ENCODE measurements at places on chromosomes 16 and 17.

GRCh38 chr17:76385892-76386786 lies 1.7 kb downstream of the SPHK1 start:
- no peak for DNase-seq

DNA sequence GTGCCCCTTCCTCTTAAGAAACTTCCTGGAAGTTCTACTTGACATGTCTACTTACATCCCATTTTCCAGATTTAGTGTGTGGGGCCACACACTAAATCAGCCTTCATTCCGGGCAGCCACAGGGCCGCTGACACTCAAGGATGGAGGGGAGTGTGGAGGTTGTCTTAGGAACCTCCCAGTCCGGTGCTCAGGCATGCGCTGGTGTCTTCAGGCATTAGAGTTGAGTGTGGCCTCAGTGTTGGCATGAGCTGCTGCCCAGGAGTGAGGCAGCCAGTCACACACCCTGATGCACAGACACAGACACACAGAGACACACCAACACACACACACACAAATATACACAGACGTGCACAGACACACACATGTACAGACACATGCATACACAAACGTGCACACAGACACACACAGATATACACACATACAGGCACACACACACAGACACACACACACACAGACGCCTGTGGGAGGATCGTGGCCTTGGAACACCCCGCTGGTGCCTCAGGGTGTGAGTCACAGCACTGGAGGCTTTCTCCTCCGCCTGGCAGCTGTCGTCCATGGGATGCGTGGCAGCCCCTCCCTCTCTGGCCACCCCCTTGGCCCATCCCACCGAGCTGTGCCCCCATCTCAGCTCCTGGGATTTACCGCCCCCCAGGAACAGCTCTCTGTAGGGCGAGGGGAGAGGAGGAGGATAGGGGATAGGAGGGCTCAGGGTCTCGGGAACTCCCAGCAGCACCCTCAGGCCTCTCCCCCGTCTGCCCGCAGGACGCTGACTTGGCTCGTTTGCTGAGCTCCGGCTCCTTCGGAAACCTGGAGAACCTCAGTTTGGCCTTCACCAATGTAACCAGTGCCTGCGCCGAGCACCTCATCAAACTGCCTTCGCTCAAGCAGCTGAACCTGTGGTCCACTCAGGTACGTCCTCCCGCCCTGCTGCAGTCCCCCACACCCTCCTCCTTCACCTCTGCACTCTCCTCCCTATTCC lies 75.6 kb upstream of the PLCG2 start:
- DNase-seq = no peak

GRCh38 chr17:44467108-44467507 lies 36.1 kb downstream of the GPATCH8 start:
- no peak for DNase-seq

- DNase-seq = no peak
Observed at GRCh38 chr17:30600830-30601494, 123.8 kb downstream of the GOSR1 start.

- DNase-seq = no peak
Observed at GRCh38 chr16:28580726-28581315, 16.0 kb downstream of the SULT1A2 start.

DNA sequence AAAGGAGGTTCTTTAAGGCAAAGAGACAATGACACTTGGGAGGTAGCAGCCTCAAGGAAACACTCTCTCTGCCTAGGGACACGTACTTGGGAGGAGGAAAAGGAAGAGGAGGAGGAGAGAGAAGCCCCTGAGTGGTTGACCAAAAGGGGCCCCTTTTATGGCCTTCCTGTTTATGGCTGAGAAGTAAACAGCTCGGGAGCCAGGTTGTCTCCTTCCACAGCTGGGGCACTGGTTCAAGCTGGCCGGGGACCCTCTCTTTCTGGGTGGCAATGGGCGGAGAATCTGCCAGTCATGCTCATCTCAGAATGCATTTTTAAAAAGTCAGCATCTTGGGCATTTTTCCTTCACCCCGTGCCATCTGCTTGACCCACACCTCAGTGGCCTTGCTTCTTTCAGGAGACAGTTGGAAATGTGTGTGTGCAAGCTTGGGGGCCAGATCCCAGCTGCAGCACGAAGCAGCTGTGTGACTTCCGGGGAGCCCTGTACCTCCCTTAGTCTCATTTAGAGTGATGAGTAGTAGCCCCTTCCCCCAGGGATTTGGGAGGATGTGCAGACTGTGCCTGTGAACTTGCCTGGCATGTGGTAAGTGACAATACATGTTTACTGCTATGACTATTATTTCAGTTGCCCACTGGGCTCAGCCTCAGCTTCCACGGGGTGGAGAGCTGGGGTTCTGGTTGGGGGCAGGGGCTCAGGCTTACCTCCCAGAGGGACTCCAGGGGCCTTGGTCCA lies 33.8 kb upstream of the SALL1 start:
- DNase-seq = no peak

GRCh38 chr16:88566158-88566557 lies 4.0 kb upstream of the ZC3H18 start:
- DNase-seq = no peak

- no peak for DNase-seq
Observed at GRCh38 chr16:46927273-46927672, 43.1 kb downstream of the GPT2 start.

- DNase-seq = no peak
Observed at GRCh38 chr16:67312719-67313118, 13.8 kb downstream of the KCTD19 start.

- DNase-seq = no peak
Observed at GRCh38 chr17:65753348-65753747, 191.9 kb upstream of the AXIN2 start.

DNA sequence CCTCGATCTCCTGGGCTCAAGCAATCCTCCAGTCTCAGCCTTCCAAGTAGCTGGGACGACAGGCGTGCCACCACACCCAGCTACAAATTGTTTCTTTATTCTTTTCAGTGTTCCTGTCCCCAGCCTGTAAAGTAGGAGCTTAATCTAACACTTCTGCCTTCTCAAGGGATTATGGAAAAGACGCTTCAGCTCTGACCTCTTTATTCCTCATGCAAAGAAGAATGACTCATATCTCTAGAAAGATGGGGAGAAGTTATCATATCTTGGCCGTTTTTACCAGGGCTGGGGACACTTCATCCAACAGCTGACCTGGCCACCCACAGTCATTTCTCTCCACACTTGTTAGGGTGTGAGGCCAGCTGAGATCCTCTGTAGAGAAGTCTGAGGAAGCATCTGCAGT lies 172.6 kb downstream of the HAPSTR1 start:
- DNase-seq = no peak

DNA sequence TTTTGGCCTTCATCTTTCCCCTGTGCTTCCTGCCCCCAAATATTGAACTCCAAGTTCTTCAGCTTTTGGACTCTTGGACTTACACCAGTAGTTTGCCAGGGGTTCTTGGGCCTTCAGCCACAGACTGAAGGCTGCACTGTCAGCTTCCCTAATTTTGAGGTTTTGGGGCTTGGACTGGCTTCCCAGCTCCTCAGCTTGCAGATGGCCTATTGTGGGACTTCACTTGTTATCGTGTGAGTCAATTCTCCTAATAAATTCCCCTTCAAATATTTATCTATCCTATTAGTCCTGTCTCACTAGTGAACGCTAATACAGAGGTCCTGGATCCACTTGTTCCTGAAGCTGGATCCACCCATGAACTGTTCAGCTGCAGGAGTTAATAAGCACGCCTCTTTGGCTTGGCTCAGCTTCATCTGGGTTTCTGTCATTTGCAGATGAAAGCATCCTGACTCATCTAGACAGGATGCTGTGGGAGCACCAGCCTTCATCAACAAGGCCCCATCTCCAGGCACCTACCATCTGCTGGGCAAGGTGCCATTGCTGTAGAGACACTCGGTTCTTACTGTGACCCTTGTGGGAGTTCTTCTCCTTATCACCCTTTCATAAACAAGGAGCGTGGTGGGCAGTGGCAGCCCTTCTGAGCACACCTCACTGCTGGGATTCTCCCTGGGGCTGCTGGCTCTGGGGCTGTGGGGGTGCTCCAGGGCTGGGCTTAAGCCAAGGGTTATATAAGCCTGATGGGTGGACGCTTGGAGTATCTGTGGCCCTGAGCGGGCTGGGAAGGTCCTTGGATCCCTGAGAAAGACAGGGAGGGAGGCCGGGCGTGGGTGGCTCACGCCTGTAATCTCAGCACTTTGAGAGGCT lies 23.1 kb downstream of the LAT start:
- no peak for DNase-seq

GRCh38 chr16:87243478-87243877 lies 73.7 kb downstream of the C16orf95 start:
- no peak for DNase-seq

DNA sequence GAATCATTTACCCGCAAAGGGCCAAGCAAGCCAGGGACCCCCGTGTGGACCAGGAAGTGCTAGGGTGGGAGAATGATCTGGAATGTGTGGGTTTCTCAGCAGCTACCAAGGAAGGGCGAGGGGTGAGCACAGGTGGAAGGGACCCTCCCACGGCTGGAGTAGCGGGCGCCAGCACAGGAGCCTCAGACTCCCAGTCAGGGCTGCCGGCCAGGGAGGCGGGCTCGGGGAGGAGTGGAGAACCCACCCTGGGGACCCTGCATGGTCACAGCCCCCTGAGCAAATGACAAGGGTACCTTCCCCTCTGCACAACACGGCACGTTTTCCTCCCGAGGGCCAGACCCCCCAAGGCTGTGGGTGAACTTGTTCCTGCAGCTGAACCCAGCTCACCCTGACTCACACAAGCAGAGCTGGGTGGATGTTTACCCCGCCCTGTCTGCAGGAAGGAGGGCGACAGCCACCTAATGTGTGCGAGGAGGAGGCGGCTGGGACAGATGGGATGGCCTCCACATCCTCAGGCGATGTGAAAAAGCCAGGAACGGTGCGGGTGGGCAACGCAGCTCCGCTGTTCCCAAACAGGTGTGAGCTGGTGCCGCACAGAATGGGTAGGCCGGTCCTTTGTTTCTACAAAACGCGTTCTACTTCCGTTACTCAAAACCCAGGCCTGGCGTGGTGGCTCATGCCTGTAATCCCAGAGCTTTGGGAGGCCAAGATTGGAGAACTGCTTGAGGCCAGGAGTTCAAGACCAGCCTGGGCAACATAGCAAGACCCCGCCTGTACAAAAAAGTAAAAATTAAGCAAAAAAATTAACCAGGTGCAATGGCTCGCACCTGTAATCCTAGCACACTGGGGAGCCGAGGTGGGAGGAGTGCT lies 6.2 kb downstream of the ECI1 start:
- DNase-seq = no peak

- no peak for DNase-seq
Observed at GRCh38 chr17:37884516-37884915, 39.7 kb upstream of the TBC1D3K start.

DNA sequence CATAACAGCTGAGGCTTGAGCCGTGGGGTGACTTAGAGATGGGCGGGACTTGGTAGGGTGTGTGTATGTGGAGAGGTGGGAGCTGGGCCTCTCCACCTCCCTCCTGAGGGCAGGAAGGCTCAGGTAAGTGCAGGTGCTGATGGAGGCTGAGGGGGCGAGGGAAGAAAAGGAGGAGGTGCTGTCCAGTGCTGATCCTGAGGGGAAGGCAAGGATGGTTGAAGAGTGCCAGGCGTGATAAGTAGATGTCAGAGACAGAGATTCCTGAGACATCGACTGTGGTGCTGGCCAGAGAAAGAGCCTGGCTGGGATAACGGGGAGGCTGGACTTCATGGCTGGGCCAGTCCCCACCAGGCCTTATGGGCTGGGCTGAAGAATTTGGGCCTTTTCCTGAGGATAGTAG lies 159.1 kb downstream of the SDK2 start:
- DNase-seq = no peak

DNA sequence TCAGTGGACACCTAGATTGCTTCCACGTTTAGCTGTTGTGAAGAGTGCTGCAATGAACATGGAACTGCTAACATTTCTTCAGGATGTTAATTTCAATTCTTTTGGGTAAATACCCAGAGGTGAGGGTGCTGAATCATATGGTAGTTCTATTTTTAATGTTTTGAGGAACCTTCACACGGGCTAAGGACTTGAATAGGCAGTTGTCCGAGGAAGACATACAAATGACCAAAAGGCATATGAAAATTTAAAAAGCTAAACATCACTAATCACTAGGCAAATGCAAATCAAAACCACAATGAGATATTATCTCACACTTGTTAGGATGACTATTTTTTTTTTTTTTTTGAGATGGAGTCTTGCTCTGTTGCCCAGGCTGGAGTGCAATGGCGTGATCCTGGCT lies 173.3 kb downstream of the PRKCB start:
- no peak for DNase-seq

DNA sequence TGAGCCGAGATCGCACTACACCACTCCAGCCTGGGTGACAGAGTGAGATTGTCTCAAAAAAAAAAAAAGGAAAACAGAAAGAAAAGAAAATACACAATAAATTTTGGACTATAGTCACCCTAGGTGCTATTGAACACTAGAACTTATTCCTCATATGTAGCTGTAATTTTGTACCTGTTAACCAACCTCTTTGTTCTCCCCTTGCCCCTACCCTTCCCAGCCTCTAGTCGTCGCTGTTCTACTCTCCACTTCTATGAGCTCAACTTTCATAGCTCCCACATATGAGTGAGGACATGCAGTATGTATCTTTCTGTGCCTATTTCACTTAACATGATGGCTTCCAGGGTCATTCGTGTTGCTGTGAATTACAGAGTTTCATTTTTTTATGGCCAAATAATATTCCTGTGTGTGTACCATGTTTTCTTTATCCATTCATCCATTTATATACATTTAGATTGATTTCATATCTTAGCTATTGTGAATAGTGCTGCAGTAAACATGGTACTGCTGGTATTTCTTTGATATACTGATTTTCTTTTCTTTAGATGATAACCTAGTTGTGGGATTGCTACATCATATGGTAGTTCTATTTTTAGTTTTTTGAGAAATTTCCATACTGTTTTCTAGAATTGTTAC lies 28.3 kb downstream of the VPS35L start:
- DNase-seq = no peak

DNA sequence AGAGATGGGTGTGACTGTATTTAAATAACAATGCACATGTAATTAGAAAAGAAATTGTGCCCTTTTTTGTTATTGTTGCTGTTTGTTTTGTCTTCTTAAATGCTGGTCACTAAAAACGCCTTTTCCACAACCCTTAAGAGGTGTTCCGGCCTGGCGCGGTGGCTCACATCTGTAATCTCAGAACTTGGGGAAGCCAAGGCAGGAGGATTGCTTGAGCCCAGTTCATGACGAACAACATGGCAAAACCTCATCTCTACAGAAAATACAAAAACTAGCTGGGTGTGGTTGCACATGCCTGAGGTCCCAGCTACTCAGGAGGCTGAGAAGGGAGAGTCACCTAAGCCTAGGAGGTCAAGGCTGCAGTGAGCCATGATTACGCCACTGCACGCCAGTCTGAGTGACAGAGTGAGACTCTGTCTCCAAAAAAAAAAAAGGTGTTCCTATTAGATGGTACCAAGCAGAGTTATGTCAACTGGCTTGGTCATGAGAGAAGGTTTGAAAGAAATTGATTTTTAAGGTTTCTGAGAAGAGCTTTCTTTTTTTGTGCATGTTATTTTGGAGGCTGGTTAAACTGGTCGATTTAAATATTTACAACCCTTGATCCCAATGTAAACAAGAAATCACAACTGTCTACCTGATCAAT lies 23.5 kb upstream of the RFFL start:
- DNase-seq = no peak

- DNase-seq = no peak
Observed at GRCh38 chr17:31722251-31723056, 136.6 kb downstream of the COPRS start.

Measured in NCI-H187 (cell line).